Activated B cell treated with CpG ODN at 0.5 μM for 24 hours (primary cell): ENCODE measurements at places on chromosomes 16 and 17. TPM values are rescaled to one million over a fixed set of nuclear protein-coding genes. Genes with fewer than 3 reads are reported as not detected.

The ITGAD gene
- total RNA-seq, result 0.05 and 0.07 TPM in 2 replicates

The TPPP3 gene
- total RNA-seq, result 0.15 TPM in 1 of 2 replicates, not detected in the other

The TERB1 gene
- 0.27 TPM in 1 of 2 replicates, not detected in the other for total RNA-seq

The HOXB13 gene
- not detected in 2 replicates for total RNA-seq

The ABCC12 gene
- not detected in 2 replicates for total RNA-seq

The ETV4 gene
- 0.10 TPM in 1 of 2 replicates, not detected in the other for total RNA-seq

The CSH2 gene
- total RNA-seq, result not detected in 2 replicates

The TTLL6 gene
- total RNA-seq, result not detected in 2 replicates

The BRIP1 gene
- 2.0 and 2.5 TPM in 2 replicates for total RNA-seq

DNA sequence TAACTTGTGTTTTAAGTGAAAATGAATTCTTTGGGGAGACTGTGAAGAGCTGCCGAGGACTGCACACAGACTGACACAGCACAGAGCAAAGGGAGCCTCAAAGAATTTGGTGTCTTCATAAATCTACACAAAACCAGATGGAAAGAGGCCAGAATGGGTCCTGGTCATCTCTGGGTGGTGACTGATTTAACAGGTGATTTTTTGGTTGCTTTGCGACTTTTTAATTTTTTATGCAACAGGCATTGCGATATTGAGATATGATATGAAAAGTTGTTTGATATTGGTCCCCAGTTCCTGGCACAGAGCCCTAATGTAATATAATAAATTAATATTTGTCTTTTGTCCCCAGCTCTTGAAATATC, 12.6 kb upstream of the EIF1 start:
- no peak for DNase-seq

DNA sequence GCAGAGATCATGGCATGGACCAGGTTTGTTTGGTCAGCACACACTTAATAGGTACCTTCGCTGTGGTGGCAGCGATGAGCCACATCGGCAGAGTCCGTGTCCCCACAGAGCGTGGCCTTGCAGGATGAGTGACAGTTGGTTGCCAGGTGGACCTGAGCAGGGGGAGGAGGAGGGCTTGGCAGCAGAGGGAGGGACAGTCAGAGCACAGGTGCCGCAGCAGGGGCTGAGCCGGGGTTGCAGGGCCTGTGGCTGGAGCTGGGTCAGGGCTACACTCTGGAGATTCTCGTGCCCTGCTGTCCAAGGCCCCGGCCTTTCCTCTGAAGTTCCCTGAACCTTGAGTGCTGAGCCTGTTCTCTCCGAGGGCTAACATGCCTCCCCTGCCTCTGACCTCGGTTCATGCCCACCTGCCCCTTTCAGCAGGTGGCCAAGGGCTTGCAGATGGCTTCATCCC, 24.8 kb downstream of the POLR3E start:
- no peak for DNase-seq

DNA sequence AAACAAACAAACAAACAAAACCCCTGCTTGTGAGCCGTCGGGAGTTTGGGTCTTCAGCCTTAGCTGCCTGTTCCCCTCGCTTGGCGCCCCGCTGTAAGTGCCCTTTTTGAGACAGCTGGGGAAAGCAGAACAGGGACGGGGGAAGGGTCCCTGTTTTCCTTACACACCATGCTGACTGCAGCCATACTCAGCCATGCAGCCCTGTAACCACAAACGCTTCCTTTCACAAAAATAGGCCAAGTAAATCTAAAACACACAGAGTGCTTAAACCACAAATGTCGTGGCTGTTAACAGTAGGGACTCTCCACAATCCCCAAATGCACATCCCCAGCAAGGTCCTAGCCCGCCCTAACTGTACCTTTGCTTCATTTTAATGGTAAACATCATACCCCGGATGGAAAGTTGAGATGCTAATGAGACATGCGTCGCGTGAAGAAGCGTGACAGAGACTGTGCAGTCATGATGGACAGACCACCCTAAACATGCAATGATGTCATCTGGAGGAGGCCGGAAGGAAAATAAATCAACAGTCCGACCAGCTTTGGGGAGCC, 129.9 kb downstream of the MGAT5B start:
- DNase-seq, result peak; percentile 40

DNA sequence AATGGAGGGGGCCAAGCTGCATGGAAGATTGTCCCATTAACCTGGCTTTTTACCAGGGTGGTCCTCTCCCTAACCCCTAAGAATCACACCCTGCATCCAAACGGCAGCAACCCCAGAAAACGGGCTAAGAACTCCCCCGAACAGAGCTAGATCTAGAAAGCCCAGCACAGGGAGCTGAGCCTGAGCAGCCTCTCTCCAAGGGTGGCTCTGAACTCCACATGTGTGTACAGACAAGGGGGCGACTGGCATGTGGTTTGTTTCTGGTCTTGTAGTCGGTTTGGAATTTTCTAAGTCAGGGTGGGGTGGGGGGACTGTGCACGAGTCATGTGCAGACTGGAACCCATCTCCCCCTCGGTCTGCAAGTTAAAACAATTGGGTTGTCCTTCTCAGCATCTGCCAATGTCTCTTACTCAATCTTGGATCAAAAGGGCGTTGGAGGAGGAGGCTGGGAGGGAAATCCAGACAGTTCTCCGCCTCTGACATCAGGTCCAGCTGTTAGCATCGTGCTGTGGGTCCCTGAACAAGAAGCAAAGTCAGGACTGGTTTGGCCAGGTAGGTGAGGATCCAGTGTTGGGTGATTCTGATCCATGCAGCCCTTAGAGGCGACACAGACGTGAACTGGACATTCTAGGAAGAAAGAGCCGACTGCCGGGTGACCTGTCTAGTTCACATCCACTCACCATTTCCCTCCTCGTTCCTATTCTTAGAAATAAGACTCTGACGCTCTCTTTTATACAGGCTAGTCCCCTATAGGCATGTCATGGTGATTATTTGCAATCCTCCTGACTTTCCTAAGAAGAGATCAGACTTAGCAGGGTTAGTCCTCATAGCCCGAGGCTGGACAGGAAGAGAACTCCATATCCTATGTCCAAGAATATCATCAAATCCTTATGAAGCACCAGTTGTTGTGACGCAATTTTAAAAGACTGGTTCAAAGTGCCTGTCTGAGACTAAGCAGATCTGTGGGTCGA, 381.8 kb downstream of the SOX9 start:
- no peak for DNase-seq

- DNase-seq, result no peak
Measured at GRCh38 chr17:67628580-67629013, 89.1 kb upstream of the NOL11 start.

- no peak for DNase-seq
Measured at GRCh38 chr17:28488533-28489276, 15.3 kb downstream of the SLC13A2 start.

DNA sequence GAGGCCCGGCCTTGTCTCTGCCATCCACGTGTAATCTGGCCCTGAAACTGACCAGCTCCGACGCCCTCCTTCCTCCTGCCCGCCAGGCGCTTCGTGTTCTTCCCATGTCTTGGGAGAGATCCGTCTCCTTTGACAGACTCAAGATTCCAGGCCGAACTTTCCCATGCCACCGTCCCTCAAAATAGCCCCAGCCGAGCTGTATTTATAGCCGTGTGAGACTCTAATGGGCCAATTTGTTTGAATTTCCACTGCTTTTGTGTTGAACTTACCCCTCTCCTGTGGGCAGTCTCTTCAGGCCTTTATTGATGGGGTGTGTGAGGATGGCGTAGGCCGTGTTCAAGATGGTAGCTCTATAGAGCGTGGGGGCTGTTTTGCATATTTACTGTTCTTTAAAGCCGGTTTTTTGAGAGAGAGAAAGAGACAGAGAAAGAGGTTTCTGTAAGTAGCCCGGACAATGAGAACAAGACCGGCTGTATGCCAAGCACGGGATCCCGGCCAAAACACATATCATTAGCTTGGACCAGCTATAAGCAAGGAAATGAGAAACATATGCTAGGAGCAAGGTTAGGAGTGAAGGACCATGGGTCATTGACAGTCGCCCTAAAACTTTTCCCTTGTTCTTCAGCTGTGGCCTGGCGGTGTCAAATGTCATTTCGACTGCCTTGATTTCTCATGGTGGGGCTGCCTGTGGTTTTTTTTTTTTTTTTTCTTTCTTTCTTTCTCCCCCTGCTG, 124.5 kb upstream of the ZFHX3 start:
- DNase-seq, result no peak

- DNase-seq, result no peak
Measured at GRCh38 chr16:8469102-8469778, 121.1 kb downstream of the TMEM114 start.

DNA sequence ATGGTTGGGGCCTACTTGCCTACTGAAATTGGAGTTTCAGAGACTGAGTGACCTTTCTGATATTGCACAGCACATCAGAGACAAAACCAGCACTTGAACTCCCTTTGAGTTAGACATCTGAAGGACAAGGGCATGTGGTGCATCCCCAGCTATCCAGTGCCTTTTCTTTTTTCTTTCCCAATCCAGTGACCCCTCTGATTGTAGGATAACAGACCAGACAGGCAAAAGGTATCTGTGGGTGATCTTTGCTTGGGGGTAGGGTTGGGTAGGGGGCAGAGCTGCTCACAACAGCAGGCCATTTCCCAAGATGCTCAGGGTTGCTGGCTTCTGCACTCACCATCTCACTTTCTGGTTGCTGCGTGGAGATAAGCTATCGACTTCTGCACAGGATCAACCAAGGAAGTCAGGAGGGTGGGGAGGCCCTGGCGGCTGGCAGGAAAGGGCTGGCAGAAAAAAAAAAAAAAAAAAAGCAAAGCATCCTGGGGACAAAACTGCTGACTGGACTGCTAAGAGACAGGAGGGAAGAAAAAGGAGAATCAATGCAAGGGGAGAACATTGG, 42.2 kb downstream of the HOXB1 start:
- DNase-seq, result no peak

DNA sequence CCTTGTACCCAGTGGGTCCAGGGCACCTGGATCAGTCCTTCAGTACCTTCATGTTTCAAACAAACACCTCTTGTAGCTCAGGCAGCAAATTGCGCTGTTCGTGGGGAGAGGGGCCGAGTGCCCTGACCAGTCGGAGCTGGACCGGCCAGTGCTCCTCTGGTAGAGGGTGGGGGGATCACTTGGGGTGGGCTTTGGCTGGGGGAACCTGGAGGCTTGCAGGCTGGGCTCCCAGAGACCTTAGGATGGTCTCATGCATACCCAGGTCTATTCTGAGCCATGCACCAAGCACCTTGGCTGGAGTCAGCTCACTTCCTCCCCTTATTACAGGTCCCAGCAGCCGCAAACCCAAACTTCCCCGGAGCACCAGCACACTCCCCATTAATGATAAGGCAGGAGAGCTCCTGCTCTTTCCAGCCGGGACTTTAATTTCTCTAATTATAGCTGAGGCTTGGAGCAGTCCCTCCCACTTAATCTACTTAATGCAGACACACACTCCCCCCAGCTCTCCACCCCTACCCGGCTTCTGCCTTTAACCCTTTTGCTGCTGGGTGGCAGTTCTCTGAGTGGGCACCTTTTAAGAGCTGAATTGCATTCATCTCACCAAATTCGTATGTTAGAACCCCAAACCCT, 26.3 kb upstream of the MGAT5B start:
- DNase-seq, result no peak

DNA sequence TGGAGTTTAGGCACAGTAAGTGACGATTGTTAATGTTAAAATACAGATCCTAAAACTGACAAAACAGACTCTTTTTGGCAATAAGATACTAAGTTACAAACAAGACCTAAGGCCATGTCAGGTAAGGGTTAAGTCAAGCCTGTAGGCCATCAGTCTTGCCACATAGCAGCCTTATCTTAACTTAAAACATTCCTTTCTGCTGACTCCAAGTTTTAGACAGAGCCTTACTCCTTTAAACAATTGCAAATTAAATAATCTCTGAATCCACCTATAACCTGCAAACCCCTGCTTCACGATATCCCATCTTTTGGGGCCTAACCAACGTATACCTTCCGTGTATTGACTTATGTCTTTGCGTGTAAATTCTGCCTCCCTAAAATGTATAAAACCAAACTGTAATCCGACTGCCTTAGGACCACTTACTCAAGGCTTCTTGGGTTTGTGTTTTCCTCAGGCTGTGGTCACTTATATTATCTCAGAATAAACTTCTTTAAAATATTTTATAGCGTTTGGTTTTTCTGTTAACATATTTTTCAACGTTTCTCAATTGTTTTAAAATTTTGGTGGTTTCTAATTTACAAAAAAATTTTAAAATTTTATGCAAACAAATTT, 64.4 kb downstream of the EFCAB5 start:
- no peak for DNase-seq

DNA sequence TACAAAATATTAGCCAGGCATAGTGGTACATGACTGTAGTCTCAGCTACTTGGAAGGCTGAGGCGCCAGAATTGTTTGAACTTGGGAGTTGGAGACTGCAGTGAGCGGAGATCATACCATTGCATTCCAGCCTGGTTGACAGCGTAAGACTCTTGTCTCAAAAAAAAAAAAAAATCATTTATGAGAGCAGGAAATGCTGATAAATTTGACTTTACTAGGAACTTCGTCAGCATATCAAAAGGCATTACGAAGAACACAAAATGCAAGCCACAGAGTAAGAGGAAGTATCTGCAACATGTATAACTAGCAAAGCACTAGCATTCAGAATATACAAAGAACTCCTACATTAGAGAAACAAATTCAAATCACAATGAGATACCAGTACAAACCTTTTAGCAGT, 279.3 kb downstream of the ZFHX3 start:
- no peak for DNase-seq

- no peak for DNase-seq
Measured at GRCh38 chr16:57413733-57414132, 9.2 kb downstream of the CCL17 start.

DNA sequence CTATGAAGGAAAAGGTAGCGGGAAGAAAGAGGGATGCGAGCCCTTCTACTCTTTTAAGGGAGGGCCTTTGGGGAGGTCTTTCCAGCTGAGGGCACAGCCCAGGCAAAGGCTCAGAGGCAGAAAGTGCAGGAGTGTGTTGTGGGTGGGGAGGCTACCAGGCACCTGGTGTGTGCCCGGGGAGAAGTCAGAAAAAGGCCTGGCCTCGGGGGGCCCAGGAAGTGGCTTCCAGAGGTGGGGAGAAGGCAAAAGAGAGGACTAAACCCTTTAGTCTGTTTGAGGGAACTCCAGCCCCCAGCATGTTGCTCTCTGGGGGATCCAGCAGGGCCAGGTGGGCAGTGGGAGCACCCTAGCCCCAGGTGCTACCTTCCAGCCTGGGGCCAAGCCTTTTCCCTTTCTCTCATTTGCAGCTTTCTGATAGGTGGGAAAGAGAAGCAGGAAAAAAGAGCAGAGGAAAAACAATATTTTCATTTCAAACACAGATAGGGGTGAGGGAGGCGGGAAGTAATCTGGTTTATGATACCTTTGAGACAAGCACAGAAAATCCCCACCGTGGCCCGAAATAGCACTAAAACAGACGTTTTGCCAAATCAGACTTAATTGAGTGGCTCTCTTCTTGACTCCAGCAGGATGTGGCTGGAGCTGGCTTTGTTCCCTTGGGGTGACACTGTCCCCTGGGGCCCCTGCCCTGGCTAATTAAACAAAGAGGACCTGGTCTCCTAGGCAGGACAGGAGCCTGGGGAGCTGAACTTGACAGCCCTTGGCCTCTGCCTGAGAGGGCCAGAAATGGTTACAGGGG, 10.4 kb downstream of the RAI1 start:
- DNase-seq, result peak; percentile 36
